MM.1S (cell line): ENCODE measurements at places on chromosomes 3 and 15.

DNA sequence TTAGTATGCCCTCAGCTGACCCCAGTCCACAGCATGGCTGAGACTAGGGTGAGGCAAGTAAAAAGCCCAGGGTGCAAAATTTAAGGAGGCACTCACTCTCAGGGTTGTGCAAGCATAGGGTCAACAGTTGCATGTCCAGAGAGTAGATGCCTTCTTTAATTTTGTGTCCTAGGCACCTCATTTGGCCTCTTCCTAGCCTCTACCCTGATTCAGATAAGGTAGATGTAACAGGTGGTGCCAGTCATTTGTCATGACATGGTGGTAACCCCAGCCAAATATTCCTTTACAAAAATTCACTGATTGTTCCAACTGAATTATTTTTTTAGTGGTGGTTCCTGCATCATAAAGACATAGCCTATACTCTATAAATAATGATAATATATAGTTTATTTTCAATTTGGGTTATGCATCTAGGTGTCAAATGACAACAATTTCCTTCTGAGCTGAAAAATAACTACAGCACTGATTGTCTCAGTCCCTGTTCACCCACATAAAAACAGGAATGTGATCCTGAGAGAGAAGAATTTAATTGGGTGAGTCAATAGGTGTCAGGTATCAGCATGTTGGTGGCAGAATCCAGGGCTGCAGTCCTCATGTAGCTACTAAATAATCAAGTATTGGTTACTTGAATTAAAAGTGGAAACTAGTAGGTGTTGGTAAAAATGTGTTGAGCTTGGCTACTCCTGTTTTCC lies 44.2 kb upstream of the TIPARP start:
- no peak for DNase-seq

DNA sequence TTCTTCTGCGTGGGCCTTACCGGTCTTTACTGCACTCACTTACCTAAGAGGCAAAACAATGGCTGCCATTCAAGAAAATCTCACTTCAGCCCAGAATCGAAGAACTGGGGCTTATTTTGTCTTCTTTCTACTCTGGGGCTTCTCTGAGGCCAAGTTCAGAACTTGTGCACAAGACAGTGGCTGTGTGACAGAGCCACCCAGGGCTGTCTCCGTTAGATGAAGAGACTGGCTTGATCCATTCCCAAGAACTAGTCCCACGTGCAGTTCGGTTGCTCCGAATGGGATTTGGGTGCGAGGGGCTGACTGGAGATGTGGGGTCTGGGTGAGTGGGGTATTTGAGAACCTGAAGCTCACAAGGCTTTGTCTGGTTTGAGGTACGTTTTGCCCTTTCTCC lies 795 bp upstream of the TCF12 start:
- DNase-seq: peak; percentile 21

DNA sequence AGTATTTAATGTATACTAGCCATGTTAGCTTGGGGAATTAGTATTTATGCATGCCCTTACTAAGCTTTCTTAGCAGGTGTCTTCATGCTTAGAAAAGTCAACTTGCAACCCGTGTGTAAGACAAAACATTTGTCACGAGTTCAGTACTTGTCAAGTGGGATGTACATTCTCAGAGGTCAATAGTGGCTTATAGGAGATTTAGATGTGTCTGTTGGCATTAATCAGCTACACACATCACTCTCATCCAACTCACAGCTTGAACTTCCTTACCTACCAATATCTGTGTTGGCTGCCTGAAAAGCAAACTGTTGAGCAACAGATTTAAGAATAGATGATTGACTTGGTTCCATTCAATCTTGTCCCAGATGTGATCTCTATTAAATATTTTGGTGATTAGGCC lies 109.5 kb downstream of the ROBO2 start:
- DNase-seq: no peak

DNA sequence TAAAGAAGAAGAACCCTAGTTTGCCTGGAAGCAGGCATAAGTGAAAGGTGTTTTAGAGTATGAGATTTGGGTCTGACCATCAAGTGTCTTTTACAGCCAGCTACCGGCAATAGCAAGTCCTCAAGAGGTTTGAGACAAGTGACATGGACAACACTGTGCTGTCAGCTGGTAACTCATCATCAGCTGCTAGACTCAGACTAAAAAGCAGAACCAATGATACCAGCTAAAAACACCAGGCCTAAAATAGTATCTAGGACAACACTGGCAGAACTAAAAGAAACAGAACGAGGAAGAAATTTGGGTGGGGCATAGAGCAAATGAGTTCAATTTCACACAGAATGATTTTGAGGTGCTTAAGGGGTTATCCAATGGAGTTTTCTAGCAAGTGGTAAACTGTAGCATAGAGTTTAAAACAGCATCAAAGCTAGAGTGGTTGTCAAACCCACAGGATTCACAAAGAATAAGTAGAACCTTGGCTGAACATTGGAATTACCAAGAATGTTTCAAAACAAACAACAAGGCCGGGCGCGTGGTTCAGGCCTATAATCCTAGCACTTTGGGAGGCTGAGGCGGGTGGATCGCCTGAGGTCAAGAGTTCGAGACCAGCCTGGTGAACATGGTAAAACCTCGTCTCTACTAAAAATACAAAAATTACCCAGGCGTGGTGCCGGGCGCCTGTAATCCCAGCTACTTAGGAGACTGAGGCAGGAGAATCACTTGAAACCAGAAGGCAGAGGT lies 3.9 kb downstream of the CIAO2A start:
- DNase-seq: no peak

GRCh38 chr3:134864636-134865035 lies 69.6 kb downstream of the EPHB1 start:
- no peak for DNase-seq

- no peak for DNase-seq
Observed at GRCh38 chr3:51706788-51707731, at the start of gene GRM2. TSS of gene GRM2 (plus strand) at chr3:51707068. CDS start at chr3:51708984, 1,916 bp downstream.

- peak; percentile 34 for DNase-seq
Observed at GRCh38 chr3:47884603-47885002, 81.7 kb downstream of the DHX30 start.

DNA sequence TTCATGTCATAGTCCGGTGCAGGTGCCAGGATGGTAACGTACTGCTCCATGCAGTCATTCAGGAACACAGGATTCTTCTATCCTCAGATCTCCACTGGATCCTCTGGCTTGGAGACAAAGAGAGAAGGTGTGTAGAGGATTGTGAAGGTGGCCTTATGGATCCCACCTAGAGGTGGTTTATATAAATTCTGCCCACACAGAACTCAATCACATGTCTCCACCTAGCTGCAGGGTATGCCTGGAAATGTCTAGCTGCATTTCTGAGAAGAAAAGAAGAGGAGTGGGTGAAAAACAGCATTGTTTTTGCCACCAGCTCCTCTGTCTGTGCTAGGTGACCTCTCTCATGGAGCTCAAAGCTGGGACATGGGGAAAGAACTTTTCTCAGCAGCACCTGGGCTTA lies 478.7 kb downstream of the PDCD6IP start:
- DNase-seq: no peak

GRCh38 chr15:40115670-40116093 lies 7.0 kb upstream of the BMF start:
- peak; percentile 89 for DNase-seq

DNA sequence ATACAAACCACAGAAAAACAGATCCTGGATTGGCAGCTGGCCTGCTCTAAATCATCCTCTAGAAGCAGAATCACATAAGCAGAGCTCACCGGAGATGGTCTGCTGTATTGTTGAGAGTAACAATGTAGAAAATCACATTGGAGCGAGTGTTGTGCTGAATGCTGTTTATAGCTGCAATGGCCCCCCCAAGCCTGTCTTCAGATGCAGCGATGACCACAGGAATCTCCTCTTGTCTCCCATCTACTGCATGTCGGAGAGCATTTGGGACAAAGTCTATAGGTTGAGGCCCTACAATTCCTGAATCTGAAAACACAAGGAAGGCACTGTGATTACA lies 8.0 kb downstream of the GLT8D1 start:
- no peak for DNase-seq

- DNase-seq: no peak
Observed at GRCh38 chr3:49277383-49277775, 347 bp upstream of the C3orf62 start.

- no peak for DNase-seq
Observed at GRCh38 chr3:37163262-37164015, 10.9 kb downstream of the LRRFIP2 start.

DNA sequence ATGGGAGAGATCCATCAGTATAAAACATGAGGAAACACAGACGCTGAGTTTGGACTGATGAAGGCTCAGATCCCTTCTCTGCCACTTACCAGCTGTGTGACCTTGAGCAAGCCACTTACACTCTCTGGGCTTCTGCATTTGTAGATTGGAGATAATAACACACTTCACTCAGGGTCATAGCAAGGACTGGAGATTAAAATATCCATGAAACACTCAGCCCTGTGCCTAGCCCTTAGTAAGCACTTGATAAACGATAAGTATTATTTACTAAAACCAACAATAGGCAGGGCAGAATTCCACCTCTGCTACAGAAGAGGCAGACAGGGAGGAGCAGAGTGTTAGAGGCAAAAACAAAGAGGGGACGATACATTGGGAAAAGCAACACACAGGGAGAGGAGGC lies 420.5 kb upstream of the WNT5A start:
- no peak for DNase-seq
